Skeletal muscle cell (primary cell): ENCODE measurements at places on chromosomes 4 and X.

DNA sequence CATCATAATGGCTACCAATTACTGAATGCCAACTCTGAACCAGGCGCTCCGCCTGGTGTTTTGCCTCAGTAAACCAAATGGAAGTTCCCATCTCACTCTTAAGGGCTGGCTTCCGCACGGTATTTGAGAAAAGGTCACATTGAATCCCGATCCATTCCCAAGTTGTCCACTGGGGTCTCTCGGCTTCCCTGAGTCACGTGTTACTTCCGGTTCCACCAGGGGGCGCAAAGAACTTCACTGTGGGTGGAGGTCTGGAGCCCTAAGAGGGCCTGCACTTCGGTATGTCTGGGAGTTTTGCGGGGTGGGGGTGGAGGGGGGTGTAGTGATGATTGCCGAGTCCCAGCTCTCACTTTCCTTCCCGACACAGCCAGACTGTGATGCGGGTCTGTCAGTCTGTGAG is 13.4 kb upstream of the NHS start:
- DNase-seq, result no peak

DNA sequence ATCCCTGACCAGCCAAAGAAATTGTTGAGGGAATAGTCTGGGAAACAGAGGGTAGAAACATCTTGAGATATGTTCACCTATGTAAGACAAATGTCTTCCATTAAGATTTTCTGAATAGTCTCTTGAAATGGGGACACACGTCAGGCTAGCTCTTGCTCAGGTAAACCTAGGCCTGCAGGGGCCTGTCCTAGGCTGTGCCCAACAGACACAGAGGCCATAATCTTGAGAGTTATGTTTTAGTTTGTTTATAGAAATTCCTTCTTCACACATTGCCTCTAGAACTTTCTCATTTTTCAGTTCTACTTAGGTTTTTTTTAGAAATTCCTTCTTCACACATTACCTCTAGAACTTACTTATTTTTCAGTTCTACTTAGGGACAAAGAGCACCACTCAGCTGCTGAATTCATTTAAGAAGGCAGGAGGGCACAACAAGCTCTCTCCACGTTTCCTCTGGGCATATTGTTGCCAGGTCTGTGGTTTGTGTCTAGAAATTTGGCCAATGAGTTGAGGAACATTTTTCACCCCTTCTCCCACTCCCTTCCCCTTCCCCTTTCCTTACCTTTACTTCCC is 94.9 kb downstream of the ARHGAP24 start:
- no peak for DNase-seq

DNA sequence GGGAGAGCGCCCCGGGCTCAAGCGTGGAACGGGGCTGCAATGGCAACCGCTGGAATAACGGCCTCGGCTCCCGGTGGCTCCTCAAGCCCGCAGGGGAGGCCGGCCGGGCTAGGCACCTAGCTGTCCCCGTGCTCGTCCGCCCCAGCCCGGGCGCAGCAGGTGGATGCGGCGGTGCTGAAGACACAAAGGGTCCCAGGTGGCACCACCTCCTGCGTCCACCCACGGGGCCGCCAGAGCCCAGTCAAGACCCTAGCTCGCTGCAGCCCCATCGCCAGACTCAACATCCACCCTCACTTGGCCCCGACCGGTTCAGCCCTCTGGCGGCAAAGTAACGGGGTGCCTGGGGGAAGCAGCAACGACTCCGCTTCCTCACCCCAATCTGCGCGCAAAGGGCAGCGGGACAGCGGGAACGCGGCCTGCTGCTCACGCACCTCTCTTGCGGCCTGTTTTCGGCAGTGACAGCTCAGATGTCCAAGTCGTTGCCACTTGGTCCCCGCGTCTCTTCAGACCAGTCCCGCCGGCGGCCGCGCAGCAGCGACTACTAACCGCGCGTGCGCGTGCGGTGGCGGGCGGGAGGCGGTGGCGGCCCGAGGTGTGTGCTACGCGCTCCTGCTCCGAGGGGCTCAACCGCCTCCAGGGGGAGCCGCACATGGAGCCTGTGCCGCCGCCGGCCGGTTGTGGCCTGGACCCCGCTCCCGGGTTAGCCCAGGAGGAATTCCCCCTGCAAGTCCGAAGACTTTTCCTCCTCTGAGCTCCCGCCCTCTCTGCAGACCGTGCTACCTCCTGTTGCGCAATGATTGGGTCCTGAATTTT is at the start of gene CLGN:
Gene CLGN, minus strand, starts transcription at position 543 of the 813 bp plus-strand sequence. CDS start 14,570 bp downstream, outside the sequence.
- no peak for DNase-seq

DNA sequence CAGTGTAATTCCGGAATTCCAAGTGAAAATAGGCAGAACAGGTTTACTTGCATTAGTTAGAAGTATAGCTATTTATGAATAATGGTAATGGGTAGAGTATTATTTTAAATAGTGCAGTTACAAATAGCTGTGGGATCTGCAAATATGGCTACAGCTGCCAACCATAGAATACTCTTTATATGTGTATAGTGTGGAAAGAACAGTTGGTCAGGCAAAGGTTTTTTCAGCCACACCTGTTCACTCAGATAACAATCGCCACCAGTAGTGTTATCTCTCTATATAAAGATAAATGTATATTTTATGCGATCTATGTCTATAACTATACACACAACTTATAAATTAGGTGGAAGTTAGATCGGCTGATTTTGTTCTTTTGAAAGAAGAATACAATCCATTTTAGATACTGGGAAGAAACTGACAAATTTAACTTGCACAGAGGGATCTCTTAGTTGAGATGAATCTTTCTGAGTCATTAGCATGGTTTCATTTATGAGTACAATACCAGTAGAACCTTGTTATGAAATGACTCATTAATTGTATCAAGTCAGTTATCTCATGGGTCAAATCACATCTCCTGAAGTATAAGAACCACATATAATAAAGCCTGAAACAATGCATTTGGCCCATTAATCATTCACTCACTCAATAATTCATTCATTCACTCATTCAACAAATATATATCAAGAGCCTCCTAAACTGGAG is 100.9 kb upstream of the NR3C2 start:
- no peak for DNase-seq

GRCh38 chrX:21132686-21133393 is 241.4 kb upstream of the CNKSR2 start:
- DNase-seq, result no peak

DNA sequence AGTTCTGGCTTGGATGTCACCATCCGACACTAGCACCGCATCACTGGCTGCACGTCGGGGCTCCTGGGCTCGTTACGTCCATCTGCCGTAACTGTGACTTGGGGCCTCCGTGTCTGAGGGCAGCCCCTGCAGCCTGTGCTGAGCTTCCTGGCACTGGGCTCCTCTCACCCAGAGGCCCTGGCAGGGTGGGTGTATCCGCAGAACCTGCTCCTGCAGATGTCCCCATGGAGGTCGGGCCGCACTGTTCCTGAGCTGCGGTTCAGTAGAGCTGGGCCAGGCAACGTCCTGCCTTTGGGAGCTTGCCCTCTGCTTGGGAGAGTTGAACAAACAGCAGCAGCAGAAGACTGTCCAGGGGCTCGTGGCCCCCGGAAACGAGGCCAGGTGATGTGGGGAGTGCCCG is 71.4 kb downstream of the RGS12 start:
- no peak for DNase-seq

- DNase-seq, result no peak
Measured at GRCh38 chr4:80507077-80507476, 171.5 kb downstream of the CFAP299 start.

DNA sequence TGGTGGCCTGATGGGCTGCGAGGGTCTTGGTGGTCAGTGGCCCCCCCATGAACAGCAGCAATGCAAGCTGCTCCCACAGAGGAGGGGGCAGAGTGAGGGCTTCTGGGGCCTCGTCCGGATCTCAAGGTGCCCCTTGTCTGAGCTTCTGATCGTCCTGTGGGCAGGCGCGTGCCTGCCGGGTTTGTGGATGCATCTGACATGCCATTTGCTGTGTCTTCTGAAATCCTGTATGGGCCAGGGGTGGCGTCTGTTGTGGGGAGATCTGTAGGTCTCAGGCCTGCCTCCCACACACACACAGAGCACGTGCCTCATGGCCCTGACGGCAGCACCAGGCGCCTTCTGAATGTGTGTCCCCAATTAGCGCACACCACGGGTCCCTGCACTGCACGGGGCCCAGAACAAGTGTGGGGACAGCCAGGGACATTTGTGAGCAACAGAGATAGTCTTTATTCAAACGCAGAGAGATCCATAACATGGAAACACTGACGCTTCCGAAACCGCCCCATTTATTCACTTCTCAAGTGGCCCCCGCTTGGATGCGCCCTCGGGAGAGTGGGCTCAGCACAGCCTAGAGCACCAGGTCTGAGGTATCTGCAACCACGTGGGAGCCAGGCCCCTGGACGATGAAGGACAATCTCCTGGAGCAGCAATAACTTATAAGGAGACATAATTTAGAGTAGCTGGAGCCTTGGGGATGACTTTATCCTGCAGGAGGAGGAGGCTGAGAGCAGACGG is 5.7 kb downstream of the SPON2 start:
- no peak for DNase-seq

DNA sequence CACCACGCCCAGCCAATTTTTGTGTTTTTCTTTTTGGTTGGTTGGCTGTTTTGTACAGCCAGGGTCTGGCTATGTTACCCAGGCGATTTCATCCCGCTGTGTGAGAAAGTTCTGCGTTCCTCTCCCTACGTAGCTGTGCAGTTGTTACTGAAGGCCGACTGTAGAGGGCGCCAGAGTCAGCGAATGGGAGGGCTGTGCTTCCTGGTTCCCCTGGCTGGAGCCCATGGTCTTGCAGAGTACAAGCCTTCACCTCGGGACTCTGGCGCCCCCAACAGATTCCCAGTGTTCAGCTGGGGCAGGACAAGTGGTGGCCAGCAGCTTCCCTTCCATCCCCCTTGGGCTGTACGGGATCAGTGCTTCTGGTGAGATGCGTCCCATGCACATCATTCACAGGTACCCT is 5.6 kb upstream of the CT45A1 start:
- DNase-seq, result no peak

- DNase-seq, result no peak
Measured at GRCh38 chr4:60400593-60400992, 799.5 kb upstream of the ADGRL3 start.

GRCh38 chr4:164894702-164895101 is 17.7 kb downstream of the APELA start:
- no peak for DNase-seq

- DNase-seq, result no peak
Measured at GRCh38 chrX:44173219-44173618, 170.3 kb downstream of the EFHC2 start.

GRCh38 chrX:119132961-119133360 is 5.3 kb upstream of the KIAA1210 start:
- DNase-seq, result no peak
